Coronary artery (tissue), 2 donors: ENCODE measurements at places on chromosomes 5 and 9.
A peak's percentile ranks its signal among the peaks of the same experiment; 100 is the strongest.

DNA sequence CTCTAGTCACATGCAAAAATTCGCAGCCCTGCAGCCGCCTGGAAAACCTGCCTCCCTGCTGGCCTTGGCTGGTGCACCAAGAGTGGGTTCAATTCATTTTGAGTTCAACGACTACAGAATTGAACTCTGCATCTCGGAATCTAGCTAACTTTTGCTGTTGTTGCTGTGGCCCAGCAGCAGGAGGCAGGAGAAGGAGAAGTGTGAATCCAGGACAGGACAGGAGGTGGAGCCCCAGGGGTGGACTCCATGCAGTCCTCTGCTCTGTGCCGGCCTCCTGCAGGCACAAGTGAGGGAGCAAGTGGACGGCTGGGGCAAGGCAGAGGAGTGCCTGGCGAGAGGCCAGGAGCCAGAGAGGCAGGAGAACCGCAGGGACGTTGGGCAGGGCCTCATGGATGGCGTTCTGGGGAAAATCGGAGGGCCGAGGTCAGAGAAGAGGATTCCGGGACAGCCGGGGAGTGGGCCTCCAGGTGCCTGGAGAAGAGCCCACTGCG, 214.2 kb downstream of the FANCC start:
- no peak for DNase-seq

GRCh38 chr5:172858990-172859811, 25.1 kb downstream of the ERGIC1 start:
- DNase-seq, result peak; percentile 94

DNA sequence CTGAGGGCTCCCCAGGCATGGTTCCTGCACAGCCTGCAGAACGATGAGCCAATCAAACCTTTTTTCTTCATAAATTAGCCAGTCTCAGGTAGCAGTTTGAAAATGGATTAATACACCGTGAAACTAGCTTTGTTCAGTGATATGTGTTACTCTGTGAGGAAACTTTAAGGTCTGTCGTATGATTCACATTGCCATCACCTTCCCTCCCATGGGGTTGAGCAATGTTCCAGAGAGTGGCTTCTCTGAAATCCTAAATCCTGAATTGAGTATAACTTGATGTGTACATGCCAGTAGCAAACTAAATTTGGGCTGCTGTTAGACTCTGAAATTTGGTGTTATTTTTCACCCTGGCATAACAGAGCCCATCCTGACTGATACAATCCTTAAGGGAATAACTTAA, 866.4 kb upstream of the C9orf72 start:
- DNase-seq, result no peak

GRCh38 chr9:115213818-115214334, 95.9 kb upstream of the TNC start:
- DNase-seq, result no peak

- DNase-seq, result no peak
These were observed 4.1 kb downstream of the TRIO start for GRCh38 chr5:14147210-14147609.
